ENCODE measurements at places on chromosomes 16 and 17.

GRCh38 chr17:74702116-74702871, 10.4 kb downstream of the CD300LF start:
- no peak for DNase-seq

DNA sequence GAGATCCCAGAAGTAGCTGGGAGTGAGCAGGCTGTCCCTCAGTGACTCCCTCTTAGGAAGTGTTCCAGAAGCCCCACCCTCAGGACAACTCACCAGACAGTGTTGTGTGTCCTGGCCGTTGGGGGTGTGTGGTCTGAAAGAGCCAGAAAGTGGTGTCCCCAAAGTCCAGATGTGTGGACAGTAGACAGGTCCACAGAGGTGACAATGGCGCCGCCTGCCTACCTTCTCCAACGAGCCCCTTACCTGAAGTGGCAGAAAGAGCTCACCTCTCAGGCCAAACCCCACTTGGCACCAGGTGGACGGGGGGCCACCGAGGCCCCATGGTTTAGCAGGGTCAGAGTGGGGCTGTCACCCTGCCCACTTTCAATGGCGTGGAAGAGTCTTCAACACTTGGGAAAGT, 19.9 kb downstream of the C17orf100 start:
- DNase-seq: no peak

GRCh38 chr16:50684823-50685461, 3.8 kb upstream of the SNX20 start:
- DNase-seq: no peak

- no peak for DNase-seq
These were observed 3.2 kb downstream of the HS3ST3A1 start for GRCh38 chr17:13598353-13599167.

DNA sequence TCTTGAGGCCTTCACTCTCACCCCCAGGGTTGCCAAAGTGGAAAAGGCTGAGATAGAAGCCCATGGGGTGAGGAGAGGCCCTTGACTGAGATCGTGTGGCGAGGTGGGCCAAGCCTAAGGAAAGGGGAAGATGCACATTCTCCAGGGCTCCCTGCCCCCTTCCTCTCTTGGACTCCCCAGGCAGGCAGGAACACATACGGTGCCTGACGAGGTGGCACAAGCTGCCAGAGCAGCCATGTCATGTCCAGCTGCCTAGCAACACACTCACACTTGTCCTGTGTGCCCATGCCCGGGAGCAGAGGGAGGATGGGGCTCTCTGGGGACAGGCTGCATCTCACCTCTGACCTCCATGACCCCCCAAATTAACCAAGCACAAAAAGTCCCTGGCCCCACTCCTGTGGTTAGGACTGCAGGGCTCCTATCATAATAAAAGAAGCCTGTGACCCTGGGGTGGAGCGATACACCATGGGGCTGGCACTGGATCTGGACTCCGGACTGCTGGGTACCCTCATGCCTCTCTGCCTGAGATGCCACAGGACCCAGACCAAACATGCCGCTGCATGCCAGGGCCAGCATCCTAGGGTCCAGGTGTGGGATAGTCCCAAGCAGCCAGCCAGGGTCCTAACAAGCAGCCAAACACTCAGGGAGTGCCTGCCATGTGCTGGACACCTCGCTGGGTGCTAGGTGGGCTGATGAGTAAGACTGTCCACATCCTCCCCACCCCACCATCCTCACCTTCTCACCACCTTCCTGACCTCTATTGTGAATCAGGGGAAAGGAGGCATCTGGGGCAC, 2.6 kb downstream of the GIT1 start:
- DNase-seq: no peak

GRCh38 chr16:79600638-79601091, at the start of gene MAF:
Gene MAF (minus strand): TSS chr16:79600737. CDS start chr16:79599902, 835 bp downstream.
- peak; percentile 56 for DNase-seq
